ENCODE measurements at places on chromosomes 6 and 20.

DNA sequence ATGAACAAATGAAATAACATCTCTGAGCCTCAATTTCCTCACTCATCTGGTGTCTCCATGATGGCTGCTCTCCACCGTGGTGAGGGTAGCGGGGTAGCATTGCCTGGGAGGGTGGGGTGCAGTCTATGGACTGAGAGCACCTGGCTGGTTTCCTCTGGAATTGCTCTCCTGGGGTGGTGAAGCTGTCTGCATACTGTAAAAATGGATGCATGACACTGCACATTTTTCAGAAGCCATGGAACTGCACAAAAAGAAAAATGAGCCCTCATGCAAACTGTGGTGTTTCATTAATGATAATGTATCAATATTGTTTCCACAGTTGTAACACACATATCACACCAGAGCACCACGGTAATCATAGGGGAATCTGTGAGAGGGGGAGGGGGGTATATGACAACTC lies 12.1 kb upstream of the ITPR3 start:
- DNase-seq, result no peak

- peak; percentile 46 for DNase-seq
Measured at GRCh38 chr6:133568970-133569889, 319.7 kb upstream of the TCF21 start.

DNA sequence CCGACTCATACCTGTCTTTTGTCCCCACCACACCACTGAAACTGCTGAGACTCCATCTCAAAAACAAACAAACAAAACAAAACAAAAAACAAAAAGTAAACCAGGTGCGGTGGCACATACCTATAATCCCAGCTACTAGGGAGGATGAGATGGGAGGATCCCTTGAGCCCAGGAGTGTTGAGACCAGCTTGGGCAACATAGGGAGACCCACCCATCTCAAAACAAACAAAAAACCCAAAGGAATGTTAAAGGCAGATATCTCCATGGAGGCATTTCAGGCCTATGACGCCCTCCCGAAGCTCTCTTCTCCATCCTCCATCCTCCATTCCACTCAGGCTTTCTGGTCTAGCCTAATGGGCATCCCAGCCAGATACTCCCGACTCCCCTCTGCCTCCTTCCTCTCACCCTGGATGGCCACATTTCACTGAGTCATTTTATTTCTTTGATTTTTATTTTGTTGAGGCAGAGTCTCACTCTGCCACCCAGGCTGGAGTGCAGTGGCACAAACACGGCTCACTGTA lies 3.2 kb upstream of the SLC4A11 start:
- no peak for DNase-seq

DNA sequence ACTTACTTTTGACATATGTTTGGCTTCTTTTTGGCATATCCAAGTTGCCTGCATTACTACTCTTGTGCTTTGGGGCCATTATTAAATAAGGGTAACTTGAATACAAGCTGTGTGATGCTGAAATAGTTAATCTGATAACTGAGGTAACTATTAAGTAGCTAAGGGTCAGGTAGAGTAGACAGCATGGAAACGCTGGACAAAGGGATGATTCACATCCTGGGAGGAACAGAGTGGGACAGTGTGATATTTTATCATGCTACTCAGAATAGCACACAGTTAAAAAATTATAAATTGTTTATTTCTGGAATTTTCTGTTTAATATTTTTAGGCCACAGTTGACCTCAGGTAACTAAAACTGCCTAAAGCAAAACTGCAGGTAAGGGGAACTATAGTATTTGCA lies 483.9 kb downstream of the RFPL4B start:
- peak; percentile 40 for DNase-seq

GRCh38 chr6:90720404-90720803 lies 133.5 kb upstream of the MAP3K7 start:
- DNase-seq, result no peak

- no peak for DNase-seq
Measured at GRCh38 chr6:122365775-122366403, 33.6 kb upstream of the HSF2 start.

- DNase-seq, result no peak
Measured at GRCh38 chr6:15153191-15153590, 92.7 kb upstream of the JARID2 start.

- no peak for DNase-seq
Measured at GRCh38 chr6:31898383-31899011, 999 bp upstream of the EHMT2 start.
